ENCODE measurements at places on chromosomes 12 and 14.

- peak; percentile 34 for DNase-seq
These were observed at the start of gene KCNMB4 for GRCh38 chr12:70365648-70366518. TSS of gene KCNMB4 (plus strand) at chr12:70366290. CDS start at chr12:70366735, 445 bp downstream.

- DNase-seq = no peak
These were observed 37.6 kb downstream of the MVK start for GRCh38 chr12:109611223-109611622.

DNA sequence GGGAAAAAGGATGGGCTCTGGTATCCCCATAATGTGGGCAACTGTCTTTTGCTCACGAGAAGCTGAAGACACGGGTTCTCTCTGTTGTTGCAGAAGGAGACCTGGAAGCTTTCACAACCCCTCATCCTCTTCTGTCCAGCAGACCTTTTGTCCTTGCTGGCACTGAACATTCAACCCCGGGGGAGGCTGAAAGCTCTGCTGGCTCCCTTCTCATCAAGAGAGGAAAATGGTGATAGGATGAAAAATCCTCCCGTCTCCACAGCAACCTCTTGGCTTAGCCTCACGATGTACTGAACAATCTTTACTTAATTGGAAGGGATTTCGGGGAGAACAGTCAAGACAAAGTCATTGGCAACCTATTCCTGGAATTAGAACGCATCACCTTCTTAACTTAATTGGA is 39.0 kb downstream of the ELK3 start:
- DNase-seq = no peak

DNA sequence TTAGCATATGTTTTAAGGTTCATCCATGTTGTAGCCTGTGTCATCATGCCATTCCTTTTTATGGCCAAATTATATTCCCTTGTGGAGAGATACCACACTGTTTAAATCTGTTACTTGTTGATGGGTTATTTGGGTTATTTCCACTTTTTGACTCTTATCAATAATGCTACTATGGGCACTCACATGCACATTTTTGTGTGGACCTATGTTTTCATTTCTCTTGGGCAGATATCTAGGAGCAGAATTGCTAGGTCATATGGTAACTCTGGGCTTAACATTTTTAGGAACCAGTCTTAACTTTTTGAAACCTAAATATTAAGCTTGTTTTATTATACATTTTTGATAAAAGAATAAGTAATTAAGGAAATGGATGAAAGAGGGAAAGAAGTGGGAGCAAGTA is 4.0 kb downstream of the EML1 start:
- no peak for DNase-seq

DNA sequence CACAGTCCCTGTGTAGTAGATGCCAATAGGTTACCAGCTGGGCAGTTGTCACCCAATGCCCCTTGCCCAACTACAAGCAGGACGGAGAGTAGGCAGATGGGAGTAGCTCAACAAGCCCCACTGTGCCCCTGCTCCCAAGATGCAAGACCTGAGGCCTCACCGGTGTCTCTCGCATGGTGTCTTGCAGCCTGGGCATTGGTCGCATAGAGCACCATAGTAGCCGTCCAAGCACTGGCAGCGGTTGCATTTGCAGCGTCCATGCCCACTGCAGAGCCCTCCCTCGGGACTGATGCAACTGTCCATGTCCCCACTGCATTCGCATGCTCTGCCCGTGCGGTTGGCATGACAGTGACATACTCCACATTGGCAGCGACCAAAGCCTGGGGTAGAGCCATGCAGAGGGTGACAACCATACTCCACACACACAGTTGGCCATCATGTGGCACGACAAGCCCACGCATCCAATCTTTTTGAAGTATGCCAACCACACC is 11.9 kb upstream of the CSAD start:
- no peak for DNase-seq

- DNase-seq = no peak
These were observed 6.7 kb upstream of the LMO3 start for GRCh38 chr12:16612647-16613046.

GRCh38 chr12:92756898-92757596 is 54.3 kb downstream of the PLEKHG7 start:
- DNase-seq = no peak

- no peak for DNase-seq
These were observed 20.1 kb upstream of the RTN1 start for GRCh38 chr14:59890676-59891075.

DNA sequence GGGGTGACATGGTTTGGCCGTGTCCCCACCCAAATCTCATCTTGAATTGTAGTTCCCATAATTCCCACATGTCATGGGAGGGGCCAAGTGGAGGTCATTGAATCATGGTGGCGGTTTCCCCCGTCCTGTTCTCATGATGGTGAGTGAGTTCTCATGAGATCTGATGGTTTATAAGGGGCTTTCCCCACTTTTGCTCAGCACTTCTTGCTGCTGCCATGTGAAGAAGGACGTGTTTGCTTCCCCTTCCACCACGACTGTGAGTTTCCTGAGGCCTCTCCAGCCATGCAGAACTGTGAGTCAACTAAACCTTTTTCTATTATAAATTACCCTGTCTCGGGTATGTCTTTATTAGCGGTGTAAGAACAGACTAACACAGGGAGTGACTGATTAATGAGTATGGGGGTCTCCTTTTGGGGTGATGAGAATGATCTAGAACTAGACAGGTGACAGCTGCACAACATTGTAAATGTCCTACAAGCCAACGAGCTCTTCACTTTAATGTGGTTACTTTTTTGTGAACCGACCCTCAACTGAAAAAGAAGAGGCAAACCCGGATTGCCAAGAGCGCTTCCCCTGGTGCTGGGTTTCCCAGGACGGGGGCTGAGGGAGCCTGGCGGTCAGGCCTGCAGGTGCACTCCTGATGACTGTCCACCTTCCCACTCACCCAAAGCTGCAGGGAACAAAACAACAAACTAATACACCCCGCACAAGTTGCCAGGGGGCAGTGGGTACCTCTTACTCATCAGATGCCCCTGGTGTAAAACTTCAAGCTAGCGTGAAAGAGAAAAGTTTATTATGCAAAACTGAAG is 90.1 kb downstream of the NCOR2 start:
- DNase-seq = no peak

DNA sequence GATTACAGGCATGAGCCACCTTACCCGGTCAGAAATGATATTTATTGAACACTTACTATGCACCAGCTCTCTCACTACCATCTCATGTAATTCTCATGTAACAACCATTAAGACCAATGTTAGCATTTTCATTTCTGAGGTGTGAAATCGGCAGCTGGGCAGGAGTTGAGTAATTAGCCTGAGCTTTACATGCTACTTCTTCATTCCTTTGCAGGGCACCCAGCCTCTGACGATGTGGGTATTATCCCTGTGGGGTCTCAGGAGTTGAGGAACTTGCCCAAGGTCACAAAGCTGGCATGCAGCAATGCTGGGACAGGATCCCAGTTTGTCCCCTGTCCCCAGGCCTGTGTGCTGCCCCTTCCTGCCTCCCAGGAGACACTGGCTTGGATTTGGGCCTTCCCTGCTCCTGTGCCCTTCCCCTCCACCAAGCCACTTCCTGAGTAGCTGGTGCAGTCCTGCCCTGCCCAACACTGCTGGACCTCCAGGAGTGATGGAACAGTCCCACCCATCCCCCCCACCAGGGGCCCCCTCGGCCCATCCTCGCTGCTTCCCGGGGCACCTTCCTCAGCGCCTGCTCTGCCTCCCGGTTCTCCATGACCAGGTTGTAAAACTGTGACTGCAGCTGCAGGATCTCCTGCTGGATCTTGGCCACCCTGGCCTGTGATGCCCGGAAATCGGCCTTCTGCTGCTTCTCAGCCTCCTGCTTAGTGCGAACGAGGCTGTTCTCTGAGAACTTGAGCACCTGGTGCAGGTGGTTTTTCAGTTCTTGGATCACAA is 14.7 kb downstream of the RITA1 start:
- DNase-seq = no peak

DNA sequence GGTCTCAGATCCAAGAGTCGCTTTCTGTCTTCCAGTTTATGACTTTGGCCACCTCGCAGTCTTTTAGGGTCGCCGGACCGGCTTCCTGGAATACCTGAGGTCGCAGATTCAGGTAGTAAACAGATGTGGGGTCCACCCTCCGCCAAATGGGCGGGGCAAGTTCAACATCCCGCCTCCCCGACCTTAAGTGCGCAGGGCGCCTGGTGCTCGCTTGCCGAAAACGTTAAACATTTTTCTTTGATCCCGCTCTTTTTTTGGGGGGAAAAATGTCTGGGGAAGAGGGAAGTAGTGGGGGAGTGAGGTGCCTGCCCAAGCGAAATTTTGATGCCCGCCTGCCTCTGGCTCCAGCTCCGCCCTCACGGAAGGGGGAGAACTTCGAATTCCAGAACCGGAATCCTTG is 73.9 kb upstream of the TBX5 start:
- DNase-seq = no peak

- DNase-seq = no peak
These were observed 7.1 kb downstream of the ARHGDIB start for GRCh38 chr12:14954269-14954668.

GRCh38 chr14:71321574-71322315 is 414.5 kb downstream of the PCNX1 start:
- DNase-seq = no peak

DNA sequence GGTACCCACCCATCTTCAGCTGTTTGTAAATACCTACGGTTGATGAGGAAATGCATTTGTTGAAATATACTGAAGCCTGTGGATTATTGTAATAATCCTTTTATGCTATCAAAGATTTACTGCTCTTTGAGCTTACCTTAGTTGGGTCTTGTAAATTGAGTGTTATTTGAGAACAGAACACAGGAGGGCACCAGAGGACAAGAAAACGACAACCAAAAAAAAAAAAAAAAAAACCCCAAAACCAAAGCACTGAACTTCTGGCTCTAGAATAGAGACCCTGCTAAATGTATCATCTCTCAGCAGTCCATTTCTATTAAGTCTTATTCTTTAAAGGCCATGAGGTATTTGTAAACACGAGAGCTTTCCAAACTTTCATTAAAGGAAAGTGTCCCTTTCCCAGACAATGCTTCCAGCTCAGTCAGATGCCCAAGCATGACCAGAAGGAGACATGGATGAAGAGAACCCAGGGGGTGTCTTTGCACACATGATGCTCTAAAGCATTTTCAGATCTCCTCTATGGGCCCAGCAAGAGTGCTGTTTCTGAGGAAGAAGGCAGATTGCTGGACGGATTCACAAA is 763.9 kb downstream of the NRXN3 start:
- DNase-seq = no peak

DNA sequence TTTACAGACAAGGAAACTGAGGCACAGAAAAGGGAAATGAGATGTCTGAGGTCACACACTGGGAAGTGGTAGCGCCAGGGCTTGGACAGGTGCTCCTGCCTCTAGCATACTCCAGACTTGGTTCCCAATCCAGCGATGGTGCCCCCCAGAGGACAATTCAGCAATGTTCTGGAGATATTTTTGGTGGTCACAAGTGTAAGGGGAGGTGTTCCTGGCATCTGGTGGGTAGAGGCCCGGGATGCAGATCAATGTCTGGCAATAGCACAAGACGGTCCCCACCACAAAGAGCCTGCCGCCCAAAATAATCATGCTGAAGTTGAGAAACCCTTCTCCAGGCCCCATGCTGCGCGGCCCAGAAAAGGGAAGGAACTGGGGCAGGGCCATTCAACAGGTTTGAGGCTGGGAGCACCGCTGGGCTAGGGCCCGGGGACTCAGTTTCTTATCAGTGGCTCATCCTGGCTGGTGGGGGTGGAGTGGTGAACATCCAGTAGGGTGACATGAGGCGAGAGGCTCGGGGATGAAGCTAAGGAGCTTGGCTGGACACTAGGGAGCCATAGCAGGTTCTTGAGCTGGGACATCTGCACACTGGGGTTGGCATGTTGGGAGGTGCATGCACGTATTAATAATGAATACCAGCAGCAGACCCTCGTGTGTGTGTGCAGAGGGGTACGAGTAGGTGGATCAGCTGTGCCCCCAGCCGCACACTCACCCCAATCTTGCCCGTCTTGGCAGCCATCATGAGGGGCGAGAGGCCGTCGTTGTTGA is 35.1 kb downstream of the TRPV4 start:
- DNase-seq = no peak

- no peak for DNase-seq
These were observed 15.0 kb downstream of the PMCH start for GRCh38 chr12:102182635-102183034.

DNA sequence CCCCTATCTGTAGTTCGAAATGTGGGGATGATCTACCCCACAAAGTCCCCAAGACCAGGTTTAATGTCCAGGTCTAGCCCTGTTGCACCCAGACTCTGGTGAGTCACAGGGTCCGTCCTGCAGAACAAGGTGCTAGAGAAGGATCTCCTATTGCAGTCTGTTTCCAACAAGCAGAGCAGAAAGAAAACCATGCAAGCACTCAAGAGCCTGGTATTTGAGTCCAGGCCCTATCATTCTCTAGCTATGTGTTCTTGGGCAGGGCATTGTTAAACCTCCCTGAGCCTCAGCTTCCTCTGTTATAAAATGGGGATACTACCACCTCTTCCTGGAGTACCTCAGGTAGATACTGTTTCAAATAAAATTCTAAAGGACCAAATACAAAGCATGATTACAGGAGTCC is 24.4 kb downstream of the MAP3K9 start:
- no peak for DNase-seq

GRCh38 chr14:65096323-65097089 is 5.8 kb downstream of the MAX start:
- DNase-seq = no peak

DNA sequence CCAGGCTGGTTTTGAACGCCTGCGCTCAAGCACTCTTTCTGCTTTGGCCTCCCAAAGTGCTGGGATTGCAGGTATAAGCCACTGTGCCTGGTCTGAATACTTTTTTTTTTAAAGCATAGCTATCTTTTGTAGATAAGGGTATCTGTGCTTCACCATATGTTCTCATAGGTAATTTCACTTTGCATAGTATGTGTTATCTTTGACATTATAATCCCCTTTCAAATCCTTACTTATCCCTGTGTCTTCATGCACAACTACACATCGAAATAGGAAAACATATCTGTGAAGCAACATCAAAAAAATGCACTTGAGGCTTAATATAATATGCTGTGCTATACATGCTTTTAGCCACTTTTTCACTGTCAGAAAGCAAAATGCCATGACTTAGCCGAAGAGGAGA is 94.1 kb downstream of the SLC35F4 start:
- no peak for DNase-seq

- no peak for DNase-seq
These were observed 50.2 kb downstream of the SETD3 start for GRCh38 chr14:99430491-99430890.
